ENCODE measurements at places on chromosomes 11 and 22.

- no peak for DNase-seq
These were observed 27.5 kb downstream of the CLPB start for GRCh38 chr11:72406540-72407527.

DNA sequence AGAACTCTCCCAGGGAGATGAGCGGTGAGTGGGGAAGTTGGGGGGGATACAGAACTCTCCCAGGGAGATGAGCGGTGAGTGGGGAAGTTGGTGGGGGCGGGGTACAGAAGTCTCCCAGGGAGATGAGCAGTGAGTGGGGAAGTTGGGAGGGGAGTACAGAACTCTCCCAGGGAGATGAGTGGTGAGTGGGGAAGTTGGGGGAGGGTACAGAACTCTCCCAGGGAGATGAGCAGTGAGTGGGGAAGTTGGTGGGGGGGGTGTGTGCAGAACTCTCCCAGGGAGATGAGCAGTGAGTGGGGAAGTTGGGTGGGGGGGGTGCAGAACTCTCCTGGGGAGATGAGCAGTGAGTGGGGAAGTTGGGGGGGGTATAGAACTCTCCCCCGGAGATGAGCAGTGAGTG lies 186.5 kb downstream of the SHANK2 start:
- no peak for DNase-seq

- DNase-seq = no peak
These were observed 324.5 kb downstream of the LRRC4C start for GRCh38 chr11:41134971-41135370.

DNA sequence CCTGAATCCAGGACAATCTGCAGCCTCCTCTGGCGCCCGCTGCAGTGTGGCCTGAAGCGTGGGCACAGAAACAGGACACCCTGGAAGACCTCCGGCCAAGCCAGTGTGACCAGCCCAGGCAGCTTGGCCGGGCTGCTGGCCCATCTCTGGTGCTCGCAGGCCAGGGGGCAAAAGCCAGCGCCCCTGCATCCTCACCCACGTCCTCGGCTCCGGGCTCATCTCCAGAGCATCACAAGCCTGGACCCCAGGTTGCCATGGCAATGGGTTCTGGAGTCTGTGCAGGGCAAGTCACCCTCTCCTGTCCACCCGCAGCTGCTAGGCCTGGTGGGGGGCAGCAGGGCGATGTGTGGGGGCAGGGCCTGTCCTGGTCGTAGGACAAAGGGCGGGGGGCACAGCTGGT lies 9.3 kb upstream of the PDGFB start:
- no peak for DNase-seq

DNA sequence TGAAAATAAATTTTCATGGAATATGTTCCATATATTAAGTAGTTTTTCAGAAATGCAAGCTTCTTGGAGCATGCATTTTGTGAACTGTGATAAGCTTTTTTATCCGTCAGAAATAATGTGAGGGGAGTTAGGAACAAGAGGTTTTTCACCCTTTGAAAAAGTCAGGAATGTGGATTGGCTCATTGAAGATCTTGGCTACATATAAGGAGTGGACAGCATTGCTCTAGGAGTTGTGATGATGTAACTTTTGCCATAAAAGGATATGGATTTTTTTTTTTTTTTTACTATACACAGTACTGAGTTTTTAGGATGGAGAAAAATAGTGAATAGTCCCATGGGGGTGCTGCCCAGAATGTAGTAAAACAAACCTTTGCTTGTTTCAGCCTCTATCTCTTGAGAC lies 180.2 kb downstream of the NAV2 start:
- DNase-seq = no peak

DNA sequence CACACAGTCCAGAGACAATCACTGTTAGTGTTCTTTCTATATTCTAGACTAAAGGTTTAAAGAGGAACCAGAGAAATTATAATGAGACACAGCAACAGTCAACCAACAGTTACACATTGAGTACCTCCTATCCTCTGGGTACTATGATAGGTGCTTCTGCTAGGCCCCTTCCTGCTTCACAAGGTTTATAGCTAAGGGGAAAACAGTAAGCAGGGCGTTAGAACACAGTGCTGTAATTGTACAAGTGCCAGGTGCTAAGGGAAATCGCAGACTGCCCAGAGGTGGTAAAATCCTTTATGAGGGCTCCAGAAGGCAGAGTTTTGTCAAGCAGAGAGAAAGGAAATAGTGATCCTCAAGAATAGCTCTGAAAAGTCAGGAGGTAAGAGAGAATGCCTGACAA lies 297.2 kb upstream of the FAT3 start:
- DNase-seq = no peak

- no peak for DNase-seq
These were observed 24.3 kb downstream of the KIAA0930 start for GRCh38 chr22:45216133-45217003.

DNA sequence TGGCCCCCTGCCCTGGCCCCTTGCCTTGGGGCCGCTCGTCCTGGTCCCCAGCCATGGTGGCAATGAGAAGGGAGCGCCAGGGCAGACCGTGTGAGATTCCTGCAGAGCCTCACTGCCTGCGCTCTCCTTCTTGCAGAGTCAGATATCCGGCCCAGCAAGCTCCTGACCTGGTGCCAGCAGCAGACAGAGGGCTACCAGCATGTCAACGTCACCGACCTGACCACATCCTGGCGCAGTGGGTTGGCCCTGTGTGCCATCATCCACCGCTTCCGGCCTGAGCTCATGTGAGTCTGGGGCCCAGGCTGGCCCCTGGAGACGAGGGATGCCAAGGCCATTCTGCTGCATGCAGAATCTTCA lies 114.1 kb downstream of the MICAL2 start:
- DNase-seq = peak; percentile 92

DNA sequence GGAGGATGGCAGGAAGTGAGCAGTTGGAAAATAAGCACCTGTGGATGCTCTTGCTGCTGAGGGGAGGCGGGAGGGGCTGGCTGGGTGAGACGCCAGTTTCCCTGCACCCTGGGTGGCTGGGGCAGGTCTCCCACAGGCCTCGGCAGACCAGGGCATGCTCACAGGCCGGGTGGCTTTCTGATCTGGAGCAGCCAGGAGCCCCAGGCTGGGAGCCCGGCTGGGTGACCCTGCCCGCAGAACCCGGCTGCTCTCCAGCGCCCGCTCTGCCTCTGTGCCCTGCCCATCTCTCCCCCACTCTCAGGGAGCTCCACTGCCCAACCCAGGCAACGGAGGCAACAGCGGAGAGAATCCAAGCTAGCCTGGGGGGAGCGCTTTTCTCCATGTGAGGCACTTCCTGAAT lies 24.6 kb downstream of the DCPS start:
- no peak for DNase-seq

DNA sequence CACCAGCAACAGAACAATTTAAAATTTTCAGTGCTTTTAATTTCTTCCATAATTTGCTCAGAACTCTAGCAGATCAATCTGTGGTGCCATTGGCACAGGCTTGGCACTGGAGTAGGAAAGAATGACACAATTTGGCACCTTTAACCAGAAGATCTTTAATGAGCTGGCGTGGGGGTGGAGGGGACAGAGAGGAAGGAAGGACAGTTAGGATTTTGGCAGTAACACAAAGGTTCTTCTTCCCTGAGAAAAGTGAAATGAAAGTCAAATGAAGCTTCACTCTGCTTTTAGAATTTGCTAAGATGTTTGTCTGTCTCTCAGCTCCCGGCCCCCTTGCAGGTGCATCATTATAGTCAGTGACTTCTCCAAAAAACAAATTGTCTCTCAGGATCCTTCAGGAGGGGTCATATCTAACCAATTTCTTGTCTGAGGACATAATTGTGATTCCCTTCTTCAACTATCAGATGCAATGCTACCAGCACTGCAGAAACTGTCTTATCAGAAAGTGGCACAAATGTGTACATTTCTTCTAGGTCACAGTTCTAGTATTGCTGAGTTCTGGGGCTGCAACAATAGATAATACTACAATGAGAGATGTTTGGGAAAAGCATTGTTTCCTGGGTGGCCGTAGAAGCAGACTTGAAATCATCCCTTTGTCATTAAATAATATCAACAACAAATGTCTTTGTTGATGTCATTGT lies 66.8 kb downstream of the CSTPP1 start:
- DNase-seq = no peak

DNA sequence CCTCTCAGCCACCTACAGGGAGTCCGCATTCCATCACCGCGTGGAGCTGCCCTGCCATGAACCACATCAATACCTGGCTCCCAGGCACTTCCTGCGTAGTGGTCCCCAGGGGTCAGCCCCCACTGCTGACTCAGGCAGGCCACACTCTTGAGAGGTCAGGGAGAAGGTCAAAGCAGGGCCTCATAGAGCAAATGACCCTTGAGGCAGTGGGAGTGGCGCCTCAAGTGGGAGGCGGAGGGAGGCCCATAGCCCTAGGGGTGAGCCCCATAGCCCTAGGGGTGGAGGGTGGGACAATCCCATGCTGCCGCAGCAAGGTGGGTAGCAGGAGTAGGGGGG lies 5.0 kb downstream of the PRDX5 start:
- no peak for DNase-seq
